ENCODE measurements at places on chromosomes 7 and 10. TPM values are rescaled to one million over a fixed set of nuclear protein-coding genes. Genes with fewer than 3 reads are reported as not detected.

DNA sequence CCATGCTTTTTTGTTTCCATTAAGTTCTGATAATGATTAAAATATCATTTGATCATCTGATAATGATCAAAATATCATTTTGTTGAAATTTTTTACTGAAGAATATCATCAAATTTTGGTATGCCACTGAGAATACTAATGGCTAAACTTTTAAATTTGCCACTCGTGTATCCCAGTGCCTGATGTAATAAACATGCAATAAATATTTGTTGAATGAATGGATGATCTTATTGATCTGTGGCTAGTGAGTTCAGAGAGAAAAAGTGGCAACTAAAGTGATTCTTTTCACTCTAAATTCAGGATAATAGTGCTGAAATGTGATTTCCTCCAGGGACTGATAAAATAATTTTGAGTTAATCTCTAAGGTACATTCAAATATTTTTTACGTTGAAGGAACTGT lies 159.3 kb upstream of the WNT16 start:
- no peak for DNase-seq

PSD gene
- 0.49 TPM for total RNA-seq

TCF7L2 gene
- 12.4 TPM for total RNA-seq

DNA sequence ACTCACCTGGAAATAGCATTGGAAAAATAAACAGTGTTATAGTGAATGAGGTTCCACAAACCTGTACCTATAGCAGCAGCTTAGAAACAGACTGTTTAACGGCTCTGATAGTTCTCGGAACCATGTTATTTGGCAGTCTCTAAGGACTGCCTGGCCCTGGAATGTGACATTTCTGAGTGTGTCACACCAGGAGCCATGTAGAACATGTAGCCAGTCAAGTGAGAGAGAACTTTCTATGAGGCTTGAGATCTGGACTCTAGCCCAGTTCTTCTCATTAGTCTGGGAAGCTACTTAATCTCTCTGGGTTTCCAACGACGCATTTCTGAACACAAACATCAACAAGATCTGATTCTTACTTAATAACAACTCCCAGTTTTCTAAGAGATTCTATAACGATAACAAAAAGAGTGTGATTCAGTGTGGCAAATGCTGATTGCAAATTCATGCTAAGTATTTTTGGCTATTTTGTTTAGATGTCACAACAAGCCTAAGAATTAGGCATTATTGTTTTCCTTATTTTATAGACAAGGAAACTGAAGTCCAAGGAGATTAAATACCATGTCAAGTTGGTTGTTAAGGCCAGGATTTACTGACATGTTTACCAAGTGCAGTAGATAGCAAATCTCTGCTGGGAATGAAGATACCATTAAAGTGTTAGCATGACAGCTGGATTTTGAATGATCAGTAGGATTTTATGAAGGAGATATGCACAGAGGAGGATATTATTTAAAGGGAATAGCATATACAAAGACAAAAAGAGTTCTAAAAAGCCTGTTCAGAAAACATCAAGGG lies 47.2 kb downstream of the APBB1IP start:
- no peak for DNase-seq

DNA sequence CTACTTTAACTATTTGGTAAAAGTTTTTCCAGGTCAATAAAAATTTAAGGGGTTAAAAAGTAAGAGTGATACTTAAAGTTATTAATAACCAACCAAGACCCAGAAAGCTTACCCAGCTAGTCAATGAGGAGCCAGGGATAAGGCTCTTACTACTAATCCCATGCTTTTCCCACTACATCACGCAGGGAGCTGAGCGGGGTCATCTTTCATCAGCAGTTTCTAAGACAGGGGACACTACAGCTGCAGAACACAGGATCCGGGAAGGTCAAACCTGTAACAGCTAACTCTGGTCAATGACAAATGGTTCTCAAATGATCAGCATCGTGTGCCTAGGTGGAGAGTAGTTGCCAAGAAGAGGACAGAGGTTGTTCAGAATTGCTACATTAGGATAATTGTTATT lies 65.1 kb downstream of the RSU1 start:
- no peak for DNase-seq
